ENCODE measurements at places on chromosomes 1 and 21. TPM values are rescaled to one million over a fixed set of nuclear protein-coding genes. Genes with fewer than 3 reads are reported as not detected.

Gene ANXA9
- not detected for total RNA-seq

Gene CASZ1
- 8.5 TPM for total RNA-seq

Gene TRPM2
- 4.4 TPM for total RNA-seq

Gene CTTNBP2NL
- total RNA-seq, result 9.3 TPM

Gene HAO2
- not detected for total RNA-seq

Gene FMO2
- not detected for total RNA-seq

Gene GNB1
- 50.1 TPM for total RNA-seq

Gene LAMC2
- total RNA-seq, result 1.4 TPM

Gene GBP7
- total RNA-seq, result not detected

Gene RSPO1
- not detected for total RNA-seq

Gene AMIGO1
- total RNA-seq, result 3.7 TPM

Data from Daoy (cell line).